ENCODE measurements at places on chromosomes 5 and 9.
A peak's percentile ranks its signal among the peaks of the same experiment; 100 is the strongest.

- no peak for DNase-seq
These were observed 157.5 kb downstream of the TRIM32 start for GRCh38 chr9:116844621-116845020.

- no peak for DNase-seq
These were observed 172.9 kb upstream of the IL12B start for GRCh38 chr5:159503236-159503635.

- DNase-seq: no peak
These were observed 117.8 kb upstream of the SARDH start for GRCh38 chr9:133855802-133856521.

- no peak for DNase-seq
These were observed 52.1 kb downstream of the TLE1 start for GRCh38 chr9:81637276-81637675.

DNA sequence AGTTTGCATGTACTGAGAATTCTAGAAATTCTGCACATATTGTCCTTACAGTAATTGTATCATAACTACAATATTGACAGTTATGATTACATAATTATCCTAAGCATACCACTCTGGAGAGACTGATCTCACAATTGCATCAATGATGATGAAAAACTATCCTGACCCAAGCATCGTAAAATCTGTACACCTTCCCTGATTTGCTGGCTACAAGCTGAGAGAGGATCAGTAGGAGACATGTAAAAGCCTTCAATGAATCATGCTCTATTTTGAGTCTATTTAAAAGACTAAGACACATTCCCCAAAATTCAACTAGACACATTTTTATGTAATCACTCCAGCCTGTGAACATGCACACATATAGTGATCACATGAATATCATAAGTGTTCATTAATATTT is 1833.8 kb downstream of the EFNA5 start:
- DNase-seq: no peak

- DNase-seq: no peak
These were observed 25.2 kb upstream of the MAP1B start for GRCh38 chr5:72082048-72082447.

DNA sequence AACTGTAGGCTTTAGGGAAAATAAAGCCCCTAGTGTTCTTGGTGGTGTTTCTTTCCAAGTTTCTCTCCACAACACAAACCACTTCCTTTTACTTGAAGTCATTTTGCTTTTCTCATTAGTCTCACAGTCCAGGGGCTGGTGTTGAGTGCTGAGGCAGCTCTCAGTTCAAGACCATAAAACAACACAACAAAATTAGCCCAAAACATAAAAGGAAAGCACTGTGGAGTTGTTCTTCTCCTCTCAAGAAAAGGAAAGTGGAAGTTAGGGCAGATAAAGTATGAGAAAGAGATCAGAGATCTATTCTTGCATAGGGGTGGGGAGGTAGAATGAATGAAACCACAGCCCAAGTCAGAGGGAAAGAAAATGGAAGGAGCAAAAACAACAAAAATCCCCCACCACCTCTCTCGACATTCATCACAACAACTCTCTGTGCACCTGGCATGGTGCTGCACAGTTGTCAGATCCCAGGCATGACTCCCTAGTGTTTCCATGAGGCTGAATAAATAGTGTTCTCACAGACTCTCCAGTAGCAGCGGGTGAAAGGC is 569.9 kb downstream of the RAB3C start:
- no peak for DNase-seq

- DNase-seq: no peak
These were observed 232.2 kb downstream of the SYK start for GRCh38 chr9:91033797-91034196.

DNA sequence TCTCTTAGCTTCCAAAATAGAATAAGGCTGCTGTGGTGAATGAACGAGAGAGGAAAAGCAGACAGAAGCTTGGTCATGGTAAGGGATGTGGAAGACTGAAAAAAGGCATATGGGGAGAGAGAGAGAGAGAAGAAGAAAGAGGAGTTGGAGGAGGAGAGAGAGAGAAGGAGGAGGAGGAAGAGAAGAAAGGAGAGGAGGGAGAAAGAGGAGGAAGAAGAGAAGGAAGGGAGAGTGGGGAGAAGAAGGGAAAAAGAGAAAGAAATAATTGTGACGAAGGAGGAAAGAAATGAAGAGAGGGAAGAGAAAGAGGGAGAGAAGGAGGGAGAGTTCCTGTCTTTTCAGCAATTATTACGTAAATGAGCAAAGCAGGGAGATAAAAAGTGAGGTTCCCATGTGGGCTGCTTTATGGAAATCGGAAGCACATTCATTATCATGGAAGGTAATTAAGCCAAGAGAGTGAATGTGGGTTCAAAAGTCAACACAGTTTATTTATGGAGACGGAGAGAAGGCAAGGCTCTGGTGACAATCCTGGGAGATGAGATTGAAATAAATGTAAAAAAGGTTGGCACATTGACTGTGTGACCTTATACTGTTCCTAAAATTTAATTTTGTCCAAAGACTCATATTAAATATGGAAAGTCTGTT is 611.2 kb downstream of the KIF4B start:
- no peak for DNase-seq

GRCh38 chr5:16791904-16792597 is 144.0 kb downstream of the MYO10 start:
- DNase-seq: no peak

DNA sequence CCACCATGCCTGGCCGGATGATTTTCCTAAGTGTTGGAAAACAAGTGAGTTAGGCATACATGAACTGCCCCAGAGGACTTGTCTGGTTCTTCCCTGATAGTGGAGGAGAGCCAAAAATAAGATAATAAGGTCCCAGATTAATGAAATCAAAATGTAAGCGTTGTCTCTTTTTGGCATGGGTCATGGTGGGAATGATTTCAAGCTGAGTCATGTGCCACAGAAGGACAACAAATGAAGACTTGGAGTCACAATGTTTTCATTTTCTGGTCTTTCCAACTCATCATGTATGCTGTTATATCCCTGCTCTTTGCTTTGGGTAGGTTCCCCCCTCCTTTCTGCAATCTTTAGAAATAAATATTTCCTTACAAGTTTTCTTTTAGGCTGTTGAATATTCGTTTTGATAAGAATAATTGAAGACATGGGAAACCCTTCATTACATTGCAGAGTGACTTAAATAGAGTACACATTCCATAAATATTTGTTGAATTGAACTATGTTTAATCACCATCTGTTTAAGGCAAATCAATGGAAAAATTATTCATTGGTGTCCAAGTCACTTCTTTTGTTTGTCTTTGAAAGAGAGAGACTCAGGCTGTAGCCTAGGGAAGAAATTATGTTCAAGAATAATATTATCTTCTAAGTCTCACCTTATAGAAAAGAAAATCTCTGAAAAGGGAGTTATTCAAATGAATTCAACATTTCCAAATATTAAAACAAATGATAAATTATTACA is 196.3 kb downstream of the CSNK1G3 start:
- DNase-seq: no peak

DNA sequence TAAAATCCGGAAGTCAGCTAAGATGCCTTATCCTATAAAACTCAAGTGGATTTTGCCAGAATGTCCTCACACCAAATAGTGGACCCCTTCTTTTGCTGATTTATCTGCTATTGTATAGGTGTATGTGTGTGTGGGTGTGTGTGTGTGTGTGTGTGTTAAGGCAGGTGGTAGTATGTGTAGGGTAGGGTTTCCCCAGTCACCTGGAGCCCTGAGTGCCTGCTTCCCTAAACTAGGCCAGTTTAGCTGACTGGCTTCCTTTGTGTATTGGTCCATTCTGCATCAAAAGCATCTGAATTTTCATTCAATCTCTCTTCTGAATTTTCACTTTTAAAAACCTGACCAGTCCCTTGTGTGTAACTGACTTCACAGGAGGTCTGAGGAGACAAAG is 42.2 kb upstream of the LCP2 start:
- DNase-seq: no peak

- DNase-seq: no peak
These were observed 9.7 kb downstream of the NR2F1-AS1 start for GRCh38 chr5:93571114-93571949.

- DNase-seq: no peak
These were observed 123.1 kb downstream of the PDE8B start for GRCh38 chr5:77333451-77334123.

DNA sequence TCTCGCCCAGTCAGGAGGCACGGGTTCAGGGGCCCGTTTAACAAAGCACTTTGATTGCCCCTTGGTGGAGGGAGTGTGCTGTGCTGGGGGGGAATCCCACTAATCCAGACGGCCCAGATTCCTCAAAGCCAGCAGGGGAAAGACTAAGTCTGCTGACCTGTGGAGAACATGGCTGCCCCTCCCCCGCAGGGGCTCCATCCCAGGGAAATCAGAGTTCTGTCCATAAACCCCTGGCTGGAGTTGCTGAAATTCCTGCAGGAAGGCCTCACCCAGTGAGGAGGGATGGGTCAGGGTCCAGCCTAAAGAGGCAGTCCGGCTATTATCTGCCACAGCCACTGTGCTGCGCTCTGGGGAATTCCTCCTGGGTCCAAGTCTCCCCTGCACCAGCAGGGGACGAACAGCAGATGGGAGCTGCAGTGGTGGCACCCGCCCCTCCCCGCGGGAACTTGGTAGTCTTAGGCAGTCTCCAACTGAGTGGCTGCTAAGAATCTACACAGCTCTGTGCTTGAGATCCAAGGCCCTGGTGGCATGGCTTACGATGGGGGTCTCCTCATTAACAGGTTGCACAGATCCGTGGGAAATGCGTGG is 174.0 kb upstream of the DAB2 start:
- no peak for DNase-seq

DNA sequence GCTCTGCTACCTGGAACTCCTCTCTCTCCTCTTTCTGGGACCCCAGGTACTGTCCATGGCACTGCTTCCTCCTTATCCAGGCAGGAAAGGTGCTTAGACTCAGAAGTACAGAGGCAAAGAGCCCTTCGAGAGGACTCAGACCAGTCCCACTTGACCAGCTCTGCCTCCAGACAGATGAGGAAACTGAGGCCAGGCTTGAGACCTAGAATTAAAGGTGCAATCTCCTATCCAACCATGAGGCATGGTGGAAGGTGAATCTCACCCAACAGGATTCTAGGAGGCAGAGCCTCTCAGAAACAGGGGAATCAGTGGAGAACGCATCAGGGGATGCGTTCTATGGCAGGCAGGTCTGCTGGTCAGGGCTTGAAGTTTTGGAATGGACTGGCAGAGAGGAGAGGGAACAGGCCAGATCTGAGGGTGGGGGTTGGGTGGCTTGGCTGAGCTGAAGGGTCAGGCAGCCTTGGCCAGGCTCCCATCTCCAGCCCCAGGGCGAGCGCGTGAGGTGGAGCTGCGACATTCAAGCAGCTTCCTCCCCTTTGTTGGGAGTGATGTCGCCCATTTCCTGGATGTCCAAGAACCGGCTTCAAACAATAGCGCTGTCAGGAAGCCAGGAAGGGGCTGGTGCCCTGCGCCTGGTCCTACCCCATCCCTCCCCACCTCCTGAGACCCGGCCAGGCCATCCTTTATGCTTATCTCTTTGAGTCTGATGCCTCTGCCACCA is 26.2 kb downstream of the NDUFA8 start:
- DNase-seq: no peak

- DNase-seq: no peak
These were observed 719 bp upstream of the ISCA1 start for GRCh38 chr9:86282979-86283535.

- DNase-seq: no peak
These were observed 8.3 kb downstream of the NFIL3 start for GRCh38 chr9:91415290-91415689.

- DNase-seq: no peak
These were observed 111.4 kb downstream of the ENC1 start for GRCh38 chr5:74529101-74529500.

DNA sequence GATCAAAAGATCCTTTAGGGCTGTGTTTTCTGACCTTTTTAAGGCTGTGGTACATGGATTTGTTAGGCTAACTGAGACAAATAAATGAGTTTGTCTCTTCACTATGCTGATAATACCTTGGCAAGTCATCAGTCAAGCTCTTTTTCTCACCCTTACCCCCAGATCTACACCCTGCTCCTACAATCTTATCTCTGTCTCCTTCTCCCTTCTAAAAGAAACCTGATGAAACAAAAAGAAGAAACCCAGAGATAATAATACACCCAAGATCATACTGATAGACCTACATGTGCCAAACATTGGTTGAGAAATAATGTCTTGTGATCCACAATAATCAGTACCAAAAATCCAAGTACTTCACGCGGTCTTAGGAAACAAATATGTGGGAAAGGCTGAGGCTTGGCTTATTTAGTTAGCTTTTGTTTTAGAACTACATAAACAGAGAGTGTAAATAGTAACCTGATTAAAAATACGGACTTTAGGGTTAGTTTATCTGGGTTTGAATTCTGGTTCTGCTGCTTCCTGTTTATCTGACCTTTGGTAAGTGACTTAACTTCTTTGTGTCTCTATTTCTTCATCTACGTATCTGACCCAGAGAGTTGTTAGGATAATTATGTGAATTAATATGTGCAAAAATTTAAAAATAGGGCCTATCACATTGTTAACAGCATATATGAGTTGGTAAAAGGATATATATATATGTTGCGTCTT is 24.8 kb upstream of the PDCD1LG2 start:
- no peak for DNase-seq

- no peak for DNase-seq
These were observed 24.5 kb downstream of the RETREG1 start for GRCh38 chr5:16592255-16592654.

DNA sequence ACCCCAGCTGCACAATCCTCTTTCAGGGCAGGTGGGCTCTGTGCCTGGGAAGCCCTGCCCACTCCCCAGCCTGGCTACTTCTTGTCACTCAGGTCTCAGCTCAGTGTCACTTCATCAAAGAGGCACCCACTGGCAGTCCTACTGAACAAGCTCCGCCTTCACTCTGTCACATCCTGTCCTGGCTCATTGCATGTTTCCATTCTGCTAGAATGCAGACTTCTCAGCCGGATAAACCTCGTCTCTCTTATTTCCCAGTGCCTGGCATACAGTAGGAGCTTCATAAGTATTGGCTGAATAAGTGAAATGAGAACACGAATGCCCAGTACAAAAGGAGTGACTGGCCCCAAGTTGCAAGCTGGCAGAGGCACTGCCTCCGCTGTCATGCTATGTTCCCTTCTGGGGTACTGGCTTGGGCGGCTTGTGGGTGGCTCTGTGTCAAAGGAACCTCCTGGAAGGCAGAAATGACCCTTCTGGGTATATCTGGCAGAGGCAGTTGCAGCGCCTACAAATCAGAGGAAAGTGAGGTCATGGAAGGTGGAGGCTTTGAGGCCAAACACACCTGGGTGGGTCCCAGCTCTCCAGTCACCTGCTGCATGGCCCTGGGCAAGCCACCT is 98.3 kb upstream of the PHYKPL start:
- peak; percentile 50 for DNase-seq

- no peak for DNase-seq
These were observed 81.5 kb downstream of the AMBP start for GRCh38 chr9:113996531-113997001.

DNA sequence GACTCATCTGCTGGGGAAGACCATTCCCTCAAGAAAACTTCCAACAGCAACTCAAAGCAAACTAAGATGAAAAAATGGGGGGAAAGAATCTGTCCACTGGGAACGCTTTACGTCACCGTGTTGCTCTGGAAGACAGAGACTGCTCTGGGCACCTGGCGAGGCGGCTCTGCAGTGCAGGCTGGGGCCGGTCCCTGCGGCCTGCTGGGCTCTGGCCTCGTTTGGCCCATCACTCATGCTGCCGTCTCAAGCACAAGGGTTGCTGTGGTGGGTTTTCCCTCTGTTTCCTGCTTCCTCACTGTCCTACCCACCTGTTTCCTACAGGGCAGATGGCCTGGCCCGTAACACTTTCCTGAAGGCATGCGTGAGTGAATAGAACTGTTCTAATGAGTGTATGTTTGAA is 92.9 kb upstream of the OTULINL start:
- DNase-seq: no peak

Measured in globus pallidus (tissue), 1 donor.